ENCODE measurements at places on chromosomes 7 and 10.

- no peak for DNase-seq
Measured at GRCh38 chr7:25611196-25611595, 382.9 kb upstream of the NPVF start.

DNA sequence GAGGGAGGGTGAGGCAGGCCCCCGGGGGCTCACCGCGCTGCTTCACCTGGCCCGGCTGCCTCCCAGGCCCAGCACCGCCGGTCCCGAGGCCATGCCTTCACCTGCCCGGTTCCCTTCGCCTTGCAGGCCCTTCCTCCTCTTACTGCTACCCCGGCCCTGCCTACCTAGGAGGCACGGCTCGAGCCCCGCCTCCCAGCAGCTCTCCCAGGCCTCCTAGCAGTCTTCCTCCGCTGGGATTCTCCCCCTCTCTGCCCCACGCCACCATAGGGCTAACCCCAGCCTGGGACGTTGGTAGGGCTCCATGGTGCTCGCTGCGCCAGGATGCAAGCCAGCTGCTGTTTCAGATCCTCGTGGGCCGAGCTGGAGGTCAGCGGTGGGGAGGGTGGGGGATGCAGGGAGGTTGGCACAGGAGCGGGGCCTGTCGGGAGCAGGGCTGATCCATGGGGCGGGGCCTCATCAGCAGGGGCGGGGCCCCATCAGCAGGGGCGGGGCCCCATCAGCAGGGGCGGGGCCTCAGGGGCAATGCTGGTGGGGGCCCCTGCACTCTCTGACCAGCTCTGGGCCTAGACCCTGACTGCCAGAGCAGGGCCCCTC is 63.3 kb downstream of the RASGEF1A start:
- peak; percentile 47 for DNase-seq

DNA sequence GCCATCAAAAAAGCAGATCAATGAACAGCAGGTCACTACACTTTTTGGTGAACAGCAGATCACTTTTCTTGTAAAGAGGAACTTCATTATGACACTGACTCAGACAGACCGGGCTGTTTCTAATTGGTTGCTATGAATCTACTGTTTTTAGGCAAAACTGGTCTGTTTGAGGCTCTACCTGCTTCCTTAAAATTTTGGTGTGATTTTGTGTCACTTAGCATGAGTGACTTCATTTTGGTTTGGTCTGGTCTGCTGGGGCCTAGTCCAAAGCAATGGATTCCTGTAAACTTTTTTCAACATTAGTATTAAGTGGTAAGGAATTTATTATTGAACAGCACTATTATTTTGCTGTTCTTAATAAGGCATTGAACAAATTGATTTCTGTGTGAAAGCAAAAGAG is 41.8 kb upstream of the C10orf71 start:
- DNase-seq: no peak

DNA sequence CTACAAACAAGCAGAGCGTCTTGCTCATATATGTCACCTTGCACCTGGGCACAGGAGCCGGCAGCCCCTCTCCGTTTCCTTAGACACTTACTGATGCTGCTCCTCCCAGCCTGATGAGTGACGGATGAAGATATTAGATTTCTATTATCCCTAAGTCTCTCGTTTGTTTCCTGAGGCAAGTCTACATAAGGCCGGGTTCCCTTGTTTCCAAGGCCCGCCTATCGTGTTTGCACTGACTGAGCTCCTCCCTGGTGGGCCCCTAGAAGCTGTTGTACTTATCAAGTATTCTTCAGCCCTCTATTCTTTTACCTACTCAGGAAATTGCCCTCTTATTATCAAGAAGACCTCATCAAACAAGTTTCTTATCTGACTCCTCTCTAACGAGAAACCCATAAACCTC is 18.5 kb downstream of the SH3PXD2A start:
- no peak for DNase-seq

GRCh38 chr7:129959471-129960203 is 6.9 kb upstream of the UBE2H start:
- no peak for DNase-seq

DNA sequence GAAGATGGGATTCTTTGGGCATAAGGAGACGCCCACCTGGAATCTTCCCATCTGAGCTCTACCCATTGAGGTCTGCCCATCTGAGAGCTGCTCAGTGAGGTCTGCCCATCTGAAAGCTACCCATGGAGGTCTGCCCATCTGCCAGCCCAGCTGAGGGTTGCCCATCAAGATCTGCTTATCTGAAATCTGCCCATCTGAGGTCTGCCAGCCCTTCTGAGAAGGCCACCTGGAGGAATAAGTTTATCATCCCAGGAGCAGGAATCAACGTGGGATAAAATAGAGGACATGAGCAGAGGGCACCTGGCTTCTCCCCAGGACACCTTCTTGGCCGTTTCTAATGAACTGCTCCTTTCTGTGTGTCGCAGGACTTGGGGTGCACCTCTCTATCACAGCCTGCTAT is 35.3 kb upstream of the PDZD8 start:
- DNase-seq: no peak

- no peak for DNase-seq
Measured at GRCh38 chr7:16627236-16627635, 18.3 kb downstream of the ANKMY2 start.

- no peak for DNase-seq
Measured at GRCh38 chr10:117271427-117271826, 30.5 kb downstream of the SLC18A2 start.

GRCh38 chr7:112236597-112236996 is 30.1 kb downstream of the ZNF277 start:
- no peak for DNase-seq

GRCh38 chr10:64175271-64175962 is 654.2 kb downstream of the REEP3 start:
- DNase-seq: no peak

DNA sequence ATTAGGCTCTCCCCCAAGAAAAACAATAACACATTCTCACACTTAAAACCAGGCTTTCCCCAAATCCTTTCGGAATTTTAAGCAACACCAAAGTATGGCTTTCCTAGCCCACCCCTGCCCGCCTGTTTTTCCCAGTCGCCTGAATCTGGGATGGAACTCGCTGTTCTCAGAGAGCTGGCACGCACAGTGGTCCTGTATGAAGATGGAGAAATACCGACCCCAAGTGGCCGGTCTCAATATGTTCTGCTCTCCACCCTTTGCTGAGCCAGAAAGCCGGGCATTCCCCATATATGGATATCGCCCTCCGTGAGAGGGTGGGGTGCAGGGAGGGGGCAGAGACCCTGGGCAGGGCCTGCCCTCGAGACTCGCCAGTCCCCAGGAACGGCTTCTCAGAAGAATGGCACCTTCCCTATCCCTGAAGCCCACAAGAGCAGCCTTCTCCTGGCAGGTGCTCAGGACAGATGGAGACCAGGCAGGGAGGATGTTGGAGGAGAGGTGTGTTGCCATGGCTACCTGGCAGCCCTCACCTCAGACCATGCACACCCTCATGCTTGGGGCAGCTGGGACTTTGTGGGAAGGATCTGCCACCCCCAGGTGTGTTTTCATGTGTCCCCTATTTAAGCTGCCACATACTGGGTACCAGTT is 3.4 kb downstream of the TACR2 start:
- DNase-seq: no peak

GRCh38 chr10:48598243-48598935 is 6.5 kb downstream of the ARHGAP22 start:
- no peak for DNase-seq

DNA sequence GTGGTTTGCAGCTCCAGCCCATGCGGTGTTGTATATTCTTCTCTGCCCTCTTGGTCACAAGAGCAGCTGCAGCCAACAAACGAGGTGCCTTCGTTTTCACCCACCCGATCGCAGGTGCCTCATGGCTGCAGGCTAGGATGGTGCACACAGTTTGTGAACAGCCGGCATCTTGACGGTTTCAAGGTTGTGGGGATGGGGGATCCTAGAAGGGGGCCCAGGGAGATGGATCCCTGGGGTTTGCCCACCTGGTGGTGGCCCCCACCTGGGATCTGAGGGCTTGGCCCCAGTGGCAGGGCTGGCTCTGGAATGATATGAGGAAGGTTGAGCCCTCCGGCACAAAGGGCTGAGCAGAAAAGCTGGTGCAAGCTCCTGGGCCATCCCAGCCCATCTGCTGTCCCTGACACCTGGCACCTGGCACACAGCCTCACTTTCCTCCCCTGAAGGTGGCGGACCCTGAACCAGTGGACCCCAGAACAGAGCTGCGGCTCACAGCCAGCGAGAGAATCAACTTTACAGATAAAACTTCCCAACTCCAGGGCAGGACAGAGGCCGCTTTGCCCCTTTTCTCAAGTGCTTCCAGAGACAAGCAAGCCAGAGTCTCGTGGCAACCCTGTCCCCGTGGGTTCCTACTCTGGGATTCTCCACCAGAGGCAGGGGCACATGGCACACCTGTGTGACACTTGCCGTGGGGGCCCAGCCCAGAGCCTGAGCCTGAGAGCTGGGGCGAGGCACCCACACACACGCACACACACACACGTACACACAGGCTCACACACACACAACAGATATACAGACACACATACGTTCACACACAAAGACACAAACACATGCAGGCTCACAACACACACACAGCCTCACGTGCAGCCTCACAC is 177.3 kb upstream of the PPP2R2D start:
- DNase-seq: peak; percentile 27

- no peak for DNase-seq
Measured at GRCh38 chr10:59970396-59971368, 64.3 kb upstream of the CCDC6 start.

DNA sequence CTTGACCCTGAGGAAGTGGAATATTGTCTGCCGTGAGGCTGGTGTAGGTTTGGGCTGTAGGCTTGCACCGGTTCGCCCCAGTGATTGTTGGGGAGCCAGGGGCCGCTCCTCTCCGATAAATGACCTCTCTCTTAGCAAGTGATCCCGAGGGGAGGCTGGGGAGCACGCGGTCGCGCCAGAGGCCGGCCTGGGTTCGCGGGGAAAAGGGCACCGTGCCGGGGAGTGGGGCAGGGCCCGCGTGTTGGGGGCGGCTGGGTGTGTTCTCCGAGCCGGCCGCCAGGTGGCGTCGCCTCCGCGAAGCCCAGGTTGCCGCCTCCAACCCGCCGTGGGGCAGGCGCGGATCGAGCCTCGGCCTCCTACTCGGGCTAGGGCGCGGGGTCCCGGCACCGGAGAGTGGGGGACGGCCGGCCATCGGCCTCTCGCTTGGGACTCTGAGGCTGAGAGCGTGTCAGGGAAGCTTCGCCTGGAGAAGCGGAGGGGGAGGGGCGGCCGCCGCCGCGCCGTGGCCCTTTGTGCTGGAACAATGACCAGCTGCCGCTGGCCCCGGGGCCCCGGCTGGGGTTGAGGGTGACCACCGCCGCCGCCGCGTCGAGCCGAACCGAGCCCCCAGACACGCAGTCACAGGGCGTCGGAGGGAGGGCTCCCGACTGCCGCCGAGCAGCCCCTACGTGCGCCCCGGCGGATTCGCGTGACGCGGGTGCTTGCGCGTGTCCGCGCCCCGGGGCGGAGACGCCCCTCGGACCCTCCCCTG is 442 bp upstream of the LZTS2 start:
- peak; percentile 89 for DNase-seq

DNA sequence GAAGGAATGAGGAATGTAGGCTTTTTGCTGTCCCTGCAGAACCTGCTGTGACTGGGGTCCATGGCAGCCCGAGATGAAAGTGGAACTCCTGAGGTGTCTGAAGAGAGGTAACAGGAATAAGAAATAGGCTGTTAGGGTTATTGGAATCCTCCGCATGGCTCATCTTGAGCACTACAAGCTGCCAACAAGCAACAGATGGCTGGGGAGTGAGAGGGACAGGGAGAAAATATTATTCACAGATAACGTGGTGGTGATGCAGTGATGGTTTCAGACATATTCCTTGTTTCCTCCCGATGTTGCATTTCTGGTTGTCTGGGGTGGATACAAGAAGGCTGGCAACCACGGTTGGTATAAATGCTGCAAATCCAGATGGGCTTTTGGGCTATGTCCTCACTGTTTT is 46.1 kb downstream of the AP3M1 start:
- no peak for DNase-seq

DNA sequence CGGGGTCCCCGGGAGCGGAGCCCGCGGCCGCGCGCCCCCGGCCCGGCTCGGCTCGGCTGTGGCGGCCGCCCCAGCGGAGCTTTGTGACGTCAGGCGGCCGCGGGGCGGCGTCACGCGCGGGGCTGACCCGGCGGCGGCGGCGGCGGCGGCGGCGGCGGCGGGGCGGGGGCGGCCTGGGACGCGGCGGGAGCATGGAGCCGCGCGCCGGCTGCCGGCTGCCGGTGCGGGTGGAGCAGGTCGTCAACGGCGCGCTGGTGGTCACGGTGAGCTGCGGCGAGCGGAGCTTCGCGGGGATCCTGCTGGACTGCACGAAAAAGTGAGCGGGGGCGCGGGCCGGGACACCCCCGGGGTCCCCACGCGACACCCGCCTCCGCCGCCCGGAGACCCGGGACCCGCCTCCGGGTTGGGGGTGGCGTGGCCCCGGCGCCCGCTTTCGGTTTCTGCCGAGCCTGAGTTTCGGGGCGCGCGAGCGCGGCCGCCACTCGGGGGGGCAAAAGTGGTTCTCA is at the start of gene PWWP2B:
PWWP2B (plus strand) TSS at position 165 of the 506 bp plus-strand sequence; CDS start at position 192, 27 bp downstream.
- peak; percentile 82 for DNase-seq

GRCh38 chr7:158500651-158501052 is 87.0 kb downstream of the PTPRN2 start:
- DNase-seq: no peak

DNA sequence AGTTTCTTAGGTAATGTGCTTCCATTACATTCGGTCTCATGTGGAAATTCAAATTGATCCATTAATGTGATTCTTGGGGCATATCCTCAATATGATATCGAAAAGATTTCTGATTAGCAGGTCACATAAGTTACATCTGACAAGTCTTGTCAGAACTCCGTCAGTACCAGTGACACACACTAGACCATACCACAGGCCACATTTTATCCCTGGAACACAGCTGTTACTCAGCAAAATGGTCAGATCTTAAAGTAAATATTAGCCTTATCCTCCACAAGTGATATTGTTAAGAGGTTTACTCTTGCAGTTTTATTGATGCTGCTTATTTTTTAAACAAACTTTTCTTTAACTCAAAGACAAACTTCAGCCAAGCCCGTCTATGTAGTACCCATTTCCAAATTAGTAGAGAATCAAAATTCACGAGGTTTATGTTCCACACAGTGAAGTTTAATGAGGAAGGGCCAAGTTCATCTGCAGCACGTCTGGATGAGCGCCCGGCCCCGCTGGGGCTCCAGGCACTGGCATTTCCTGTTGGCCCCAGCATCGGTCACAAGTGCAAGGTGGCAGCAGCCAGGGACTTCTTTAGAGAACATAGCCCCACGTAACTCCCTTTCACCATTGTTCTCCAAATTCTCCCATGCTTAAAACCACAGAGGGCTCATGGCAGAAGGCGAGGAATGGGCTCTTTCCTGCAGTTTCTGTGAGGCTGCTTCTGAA is 132.2 kb downstream of the VIPR2 start:
- DNase-seq: peak; percentile 68
